Activated CD8-positive, alpha-beta memory T cell treated with anti-CD3 and anti-CD28 coated beads for 1 hour (primary cell): ENCODE measurements at places on chromosomes 1 and 21.

DNA sequence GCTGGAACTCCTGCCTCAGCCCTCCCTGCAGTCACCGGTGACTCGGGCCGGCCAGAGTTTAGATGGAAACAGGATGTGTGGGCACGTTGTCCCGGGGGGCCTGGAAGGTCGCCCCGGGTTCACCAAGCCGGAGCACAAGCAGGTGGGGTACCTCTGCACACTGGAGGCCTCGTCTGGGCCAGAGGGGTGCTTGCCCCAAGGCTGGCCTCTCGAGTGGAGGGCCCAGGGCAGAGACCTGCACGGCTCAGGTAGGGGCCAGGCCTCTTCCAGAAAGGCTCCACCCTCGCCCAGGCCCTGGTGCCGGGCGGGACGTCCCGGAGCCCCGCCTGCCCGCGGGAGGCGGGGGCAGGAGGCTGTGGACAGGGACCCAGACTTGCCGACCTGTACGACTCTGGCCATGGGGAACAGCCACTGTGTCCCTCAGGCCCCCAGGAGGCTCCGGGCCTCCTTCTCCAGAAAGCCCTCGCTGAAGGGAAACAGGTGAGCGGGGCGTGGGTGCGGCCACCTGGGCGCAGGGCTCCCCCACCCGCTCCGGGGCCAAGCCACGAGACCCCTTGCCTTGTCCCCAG, at the start of gene PLEKHN1:
TSS of gene PLEKHN1 (plus strand) at position 348 of the 569 bp plus-strand sequence. CDS start at position 398, 50 bp downstream.
- DNase-seq, result no peak

DNA sequence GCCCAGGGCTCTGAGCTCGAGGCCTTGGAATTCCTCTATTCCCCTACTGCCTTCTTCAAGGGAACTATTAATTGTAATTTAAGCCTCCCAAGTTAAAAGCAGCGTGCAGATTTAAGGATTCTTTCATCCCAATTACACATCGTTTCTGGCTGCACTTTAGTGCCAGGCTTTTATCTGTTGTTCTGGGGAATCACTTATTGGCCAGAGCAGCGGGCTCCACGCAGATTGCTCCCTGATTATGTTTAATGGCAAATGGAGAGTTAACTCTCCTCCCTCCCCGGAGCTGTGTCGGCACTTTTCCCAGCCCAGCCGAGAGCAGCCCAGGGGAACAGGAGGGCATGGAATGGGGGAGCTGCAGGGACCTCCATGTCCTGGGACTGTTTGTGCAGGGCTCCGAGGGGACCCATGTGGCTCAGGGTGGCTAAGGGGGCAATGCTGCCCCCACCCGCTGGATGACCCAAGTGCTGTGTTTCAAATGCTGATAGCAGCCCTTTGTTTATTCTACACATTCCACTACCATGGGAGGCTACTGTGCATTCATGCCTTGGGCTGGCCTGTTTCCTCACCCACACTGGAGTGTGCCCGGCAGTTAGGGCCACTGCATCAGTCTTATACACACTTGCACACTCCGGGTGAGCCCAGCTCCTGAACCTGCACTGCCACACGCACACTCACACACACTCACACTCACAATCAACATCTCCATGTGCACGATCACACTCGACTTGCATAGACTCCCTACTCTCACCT, 93.3 kb upstream of the POU3F1 start:
- no peak for DNase-seq

GRCh38 chr1:169287280-169287679, 80.3 kb downstream of the NME7 start:
- DNase-seq, result no peak

- no peak for DNase-seq
Observed at GRCh38 chr1:41723786-41724185, 194.9 kb downstream of the HIVEP3 start.

DNA sequence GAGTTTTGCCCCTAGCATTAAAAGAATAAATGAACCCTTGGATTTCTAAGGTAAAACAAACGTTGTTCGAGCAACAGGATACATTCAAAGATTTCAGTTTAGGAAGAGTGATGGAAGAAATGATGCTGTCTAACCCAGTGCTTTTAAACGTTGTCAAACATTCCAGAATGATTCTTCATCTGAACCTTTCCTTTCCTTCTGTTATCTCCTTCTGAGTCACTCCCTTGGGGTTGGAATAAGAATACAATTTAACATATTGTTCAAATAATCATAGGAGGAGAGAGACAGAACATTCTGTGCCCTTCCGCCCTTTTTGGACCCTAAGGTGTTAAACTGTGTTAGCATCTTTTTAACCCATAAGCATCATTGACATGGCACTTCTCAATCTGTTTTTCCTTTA, 61.1 kb upstream of the RCOR3 start:
- DNase-seq, result no peak

DNA sequence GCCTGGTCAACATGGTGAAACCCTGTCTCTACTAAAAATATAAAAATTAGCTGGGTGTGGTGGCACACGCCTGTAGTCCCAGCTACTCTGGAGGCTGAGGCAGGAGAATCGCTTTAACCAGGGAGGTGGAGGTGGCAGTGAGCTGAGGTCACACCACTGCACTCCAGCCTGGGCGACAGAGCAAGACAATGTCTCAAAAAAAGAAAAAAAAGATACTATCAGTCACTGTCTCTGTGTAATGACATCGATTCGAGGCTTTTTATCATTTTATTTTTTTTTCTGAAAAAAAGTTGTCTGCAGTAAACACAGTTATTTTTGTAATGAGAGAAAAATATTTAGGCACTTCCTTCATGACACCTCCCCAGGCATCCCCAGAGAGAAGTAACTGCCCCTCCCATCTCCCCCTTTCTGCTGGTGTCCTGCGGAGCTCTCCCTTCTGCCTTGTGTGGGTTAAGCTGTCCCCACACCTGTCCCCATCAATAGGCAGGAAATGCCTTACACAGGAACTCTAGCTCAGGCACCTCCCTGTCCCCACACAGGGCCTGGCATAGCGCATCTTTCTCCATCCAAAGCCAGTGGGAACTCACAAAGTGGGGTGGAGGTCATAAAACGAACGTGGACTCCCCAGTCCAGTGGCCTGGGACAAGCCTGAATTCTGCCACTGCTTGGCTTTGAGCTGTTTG, 132.0 kb downstream of the SYF2 start:
- DNase-seq, result no peak

GRCh38 chr1:29655945-29656850, 419.9 kb downstream of the PTPRU start:
- no peak for DNase-seq

DNA sequence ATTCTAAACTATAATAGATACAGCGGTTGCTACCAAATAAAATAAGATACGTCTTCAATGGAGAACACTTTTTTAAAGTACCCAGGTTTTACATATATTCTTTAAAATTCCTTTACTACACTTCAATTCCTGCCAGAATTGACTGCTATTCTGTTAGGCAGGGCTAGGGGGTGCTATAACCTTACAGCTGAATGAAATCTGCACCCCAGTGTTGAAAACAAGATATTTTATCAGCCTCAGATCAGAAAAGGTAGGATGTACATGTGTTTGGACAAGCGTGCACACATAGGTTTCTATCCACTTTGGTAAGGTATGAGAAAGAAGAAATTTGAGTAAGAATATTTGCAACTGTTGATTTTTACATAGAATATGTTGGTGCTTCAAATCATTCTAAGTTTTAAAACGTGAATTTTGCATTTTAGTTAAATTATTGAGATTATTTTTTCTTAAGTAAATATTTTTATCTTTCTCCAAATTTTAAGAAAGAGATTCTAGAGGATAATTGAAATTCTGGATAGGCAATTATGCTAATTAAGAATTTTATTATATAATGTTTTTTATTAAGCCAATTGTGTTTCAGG, 490.8 kb upstream of the ADGRL4 start:
- no peak for DNase-seq

DNA sequence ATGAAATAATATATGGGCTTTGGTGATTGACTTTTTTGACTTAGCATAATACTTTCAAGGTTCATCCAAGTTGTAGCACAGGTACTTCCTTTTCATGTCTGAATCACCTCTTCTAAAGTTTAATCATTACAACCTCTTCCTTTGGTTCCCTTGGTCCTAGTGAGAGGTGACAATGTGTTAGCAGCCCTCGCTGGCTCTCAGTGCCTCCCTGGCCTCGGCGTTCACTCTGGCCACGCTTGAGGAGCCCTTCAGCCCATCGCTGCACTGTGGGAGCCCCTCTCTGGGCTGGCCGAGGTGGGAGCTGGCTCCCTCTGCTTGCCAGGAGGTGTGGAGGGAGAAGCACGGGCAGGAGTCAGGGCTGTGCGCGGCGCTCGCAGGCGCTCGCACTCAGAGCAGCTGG, 13.0 kb upstream of the RCAN3 start:
- no peak for DNase-seq

GRCh38 chr1:21568809-21569385, 59.7 kb downstream of the ALPL start:
- no peak for DNase-seq

- no peak for DNase-seq
Observed at GRCh38 chr1:147292631-147293251, 50.3 kb downstream of the CHD1L start.
